ENCODE measurements at places on chromosomes 13 and 19.
A peak's percentile ranks its signal among the peaks of the same experiment; 100 is the strongest.

GRCh38 chr13:99297331-99297730 lies 9.9 kb downstream of the GPR183 start:
- no peak for DNase-seq

- DNase-seq = no peak
These were observed 5.5 kb downstream of the PIK3R2 start for GRCh38 chr19:18158467-18158866.

- DNase-seq = no peak
These were observed 8.3 kb downstream of the RAB4B start for GRCh38 chr19:40786060-40787037.

DNA sequence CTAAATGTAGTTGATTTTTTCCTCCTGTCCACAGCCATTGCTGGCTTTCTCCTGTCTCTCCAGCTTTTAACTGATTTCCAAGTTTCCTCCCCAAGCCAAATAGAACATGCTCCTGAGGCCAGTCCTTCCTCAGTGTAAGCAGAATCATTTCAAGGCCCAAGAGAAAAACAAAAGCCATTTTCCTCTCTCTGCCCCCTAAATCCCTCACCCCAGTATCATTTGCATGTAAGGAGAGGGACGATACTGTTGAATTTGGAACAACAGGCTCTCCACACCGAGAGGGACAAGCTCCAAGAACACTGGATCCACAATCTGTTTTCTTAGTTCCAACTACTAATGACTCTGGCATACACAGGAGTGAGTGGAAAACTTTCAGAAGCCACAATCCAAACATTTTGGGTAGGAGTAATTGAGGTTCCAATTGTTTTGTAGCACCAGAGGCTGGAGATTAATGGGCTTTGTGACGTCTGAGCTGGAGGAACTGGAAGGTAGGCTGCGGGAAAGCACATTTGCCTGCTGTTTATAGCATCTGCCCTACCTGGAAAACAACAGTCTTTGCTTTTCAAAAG lies 156.8 kb downstream of the FLT1 start:
- DNase-seq = no peak

- no peak for DNase-seq
These were observed 152.2 kb downstream of the TBC1D4 start for GRCh38 chr13:75329723-75330122.

DNA sequence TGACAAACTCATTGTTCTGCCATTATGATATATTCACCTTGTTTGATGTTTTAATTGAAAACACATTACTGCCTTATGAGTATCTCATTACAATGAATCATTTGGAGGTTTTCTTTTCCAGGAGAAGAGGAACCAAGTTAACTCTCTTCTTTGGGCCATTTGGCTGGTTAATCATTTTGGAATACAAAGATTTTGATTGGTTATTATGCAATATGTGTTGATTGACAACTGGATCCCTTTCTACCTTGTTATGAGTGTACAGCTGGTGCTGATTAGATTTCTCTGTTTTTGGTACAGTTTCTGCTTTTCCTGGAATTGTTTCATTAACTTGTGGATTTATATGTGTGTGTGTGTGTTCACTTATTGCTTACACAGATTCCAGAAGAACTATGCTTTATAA lies 49.2 kb upstream of the RGCC start:
- no peak for DNase-seq

DNA sequence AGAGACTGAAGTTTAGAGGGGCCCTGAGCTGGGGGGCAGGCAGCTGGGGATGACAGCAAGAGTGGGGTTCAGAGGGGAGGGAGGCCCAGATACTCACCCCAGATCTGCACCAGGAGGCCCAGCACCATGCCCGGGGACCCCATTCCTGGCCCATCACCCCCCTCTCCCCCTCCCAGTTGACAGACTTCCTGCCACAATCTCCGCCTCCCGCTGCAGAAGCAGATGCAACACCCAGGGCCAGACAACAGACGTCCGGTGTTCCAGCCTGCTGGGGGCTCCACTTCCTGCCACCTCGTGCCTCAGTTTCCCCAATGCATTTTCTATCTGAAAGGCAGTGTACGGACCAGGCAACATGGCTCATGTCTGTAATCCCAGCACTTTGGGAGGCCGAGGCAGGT lies at the start of gene TMIGD2:
TSS of gene TMIGD2 (minus strand) at position 147 of the 398 bp plus-strand sequence. CDS start at position 143, 4 bp downstream.
- DNase-seq = no peak

DNA sequence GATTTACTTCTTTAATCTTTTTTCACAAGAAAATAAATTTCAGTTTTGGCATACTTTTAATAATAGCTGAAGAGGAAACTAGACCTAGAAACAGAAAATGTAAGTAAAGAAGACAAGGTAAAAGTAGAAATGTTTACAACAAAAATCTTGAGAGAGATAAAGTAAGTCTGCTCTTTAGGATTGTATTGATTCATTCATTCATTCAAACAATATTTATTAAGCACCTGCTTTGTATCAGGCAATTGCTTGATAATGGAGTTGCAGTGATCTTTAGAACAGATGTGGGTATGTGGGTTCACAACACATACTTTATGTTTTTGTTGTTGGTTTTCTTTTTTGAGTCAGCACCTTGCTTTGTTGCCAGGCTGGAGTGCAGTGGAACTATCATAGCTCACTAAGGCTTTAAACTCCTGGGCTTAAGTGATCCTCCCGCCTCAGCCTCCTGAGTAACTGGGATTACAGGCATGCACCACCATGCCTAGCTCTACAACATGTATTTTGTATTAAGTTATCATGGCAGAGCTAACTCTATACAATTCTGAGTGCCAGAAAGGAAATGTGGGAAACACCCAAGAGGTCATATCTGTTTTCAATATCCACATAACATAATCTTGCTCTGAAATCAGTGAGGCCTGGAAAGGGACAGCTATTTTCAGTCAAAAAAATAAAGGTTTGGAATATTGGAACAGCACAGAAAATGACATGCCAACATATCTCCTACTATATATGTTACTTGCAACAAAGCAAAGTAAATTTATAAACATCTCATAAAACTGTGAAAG lies 8.8 kb upstream of the SPART start:
- DNase-seq = no peak

GRCh38 chr13:31038834-31039552 lies 106.5 kb downstream of the TEX26 start:
- peak; percentile 49 for DNase-seq
